ENCODE measurements at places on chromosomes 12 and 14.

DNA sequence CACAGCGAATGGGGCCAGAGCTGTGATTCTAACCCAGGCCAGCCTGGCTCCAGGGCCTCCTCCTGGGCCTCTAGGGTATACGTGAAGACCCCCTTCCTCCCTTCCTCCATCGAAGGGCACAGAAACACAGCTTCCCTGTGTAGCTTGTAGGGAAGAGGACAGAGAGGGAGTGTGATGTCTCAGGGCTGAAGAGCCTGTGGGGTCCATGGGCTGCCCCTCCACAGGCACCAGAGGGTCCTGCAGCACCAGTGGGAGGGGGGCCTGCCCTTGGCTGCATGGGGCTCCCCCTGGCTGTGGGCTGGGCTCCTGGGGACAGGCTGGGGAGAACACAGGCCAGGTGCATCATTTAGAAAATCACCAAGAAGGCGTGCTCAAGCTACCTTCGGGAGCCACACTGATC lies 178.5 kb downstream of the CALM1 start:
- no peak for DNase-seq

DNA sequence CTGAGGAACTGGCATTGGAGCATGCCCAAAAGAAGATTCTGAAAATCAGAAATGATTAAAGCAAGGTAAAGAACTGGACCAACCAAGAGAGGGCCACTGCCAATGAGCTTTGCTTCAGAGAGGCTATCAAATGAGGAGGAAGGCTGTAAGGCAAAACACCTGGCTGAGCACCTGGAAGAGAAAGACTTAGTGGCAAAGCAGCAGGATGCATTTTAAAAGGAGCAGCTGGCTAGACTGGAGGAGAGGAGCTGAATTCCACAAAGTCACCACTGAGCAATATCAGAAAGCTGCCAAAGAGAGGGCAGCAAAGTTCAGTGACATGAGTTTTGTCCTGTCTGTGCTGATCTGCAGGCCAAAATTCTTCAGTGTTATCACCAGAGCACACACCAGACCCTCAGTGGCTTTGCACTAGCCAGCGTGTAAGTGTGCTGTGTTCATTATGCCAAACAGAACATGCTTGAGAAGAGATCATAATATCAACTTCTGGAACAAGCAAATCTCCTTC lies 338.7 kb downstream of the TRHDE start:
- no peak for DNase-seq

- no peak for DNase-seq
These were observed 13.3 kb upstream of the OAS3 start for GRCh38 chr12:112924986-112925385.

DNA sequence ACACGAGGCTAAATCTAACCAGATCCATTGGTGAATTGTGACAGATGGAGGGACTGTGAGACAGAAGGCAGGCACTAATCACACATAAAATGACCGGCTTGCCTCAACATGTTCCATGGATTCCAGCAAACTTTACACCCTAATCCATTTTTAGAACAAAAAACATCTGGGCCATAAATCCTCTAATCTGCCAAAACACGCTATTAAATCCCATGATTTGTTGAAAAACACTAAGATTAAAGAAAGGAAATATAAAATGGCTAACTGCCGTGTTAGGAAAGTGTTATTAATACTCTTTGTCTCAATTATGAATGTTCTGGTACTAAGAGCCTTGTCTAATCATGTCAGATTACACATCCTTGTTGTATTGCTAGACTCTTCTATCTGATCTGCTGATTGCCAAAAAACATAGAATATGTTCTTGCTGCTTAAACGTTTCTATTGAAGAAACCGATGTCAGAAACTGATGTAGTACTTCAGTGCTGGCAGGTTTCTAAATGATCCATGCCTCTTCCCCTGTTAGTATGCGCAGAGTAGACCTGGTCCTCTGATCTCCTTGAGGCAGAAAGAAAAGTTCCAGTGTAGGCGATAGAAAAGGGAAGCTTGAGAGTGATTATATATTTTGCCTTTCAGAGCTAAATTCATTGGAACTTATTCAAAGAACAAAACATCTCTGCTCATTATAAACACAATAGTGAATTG lies 384.9 kb downstream of the SOX5 start:
- no peak for DNase-seq

DNA sequence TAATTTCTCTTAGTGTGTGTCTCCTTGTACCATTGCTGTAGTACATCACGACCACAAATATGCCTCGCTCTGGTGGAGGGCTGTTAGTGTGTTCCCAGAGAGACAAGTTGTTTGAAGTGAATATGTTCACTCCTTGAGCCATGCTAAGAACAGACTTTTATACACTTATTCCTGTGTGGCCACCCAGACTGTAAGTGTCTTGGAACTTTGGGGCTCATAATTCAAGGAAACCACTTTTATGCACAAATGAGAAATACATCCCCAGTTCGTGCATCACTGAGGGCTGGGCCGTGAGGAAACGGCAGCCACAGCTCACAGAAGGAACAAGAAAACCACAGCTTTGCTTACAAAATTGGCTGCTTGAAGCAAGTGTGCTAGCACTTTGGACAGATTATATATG lies 362.2 kb upstream of the DDHD1 start:
- DNase-seq, result no peak

DNA sequence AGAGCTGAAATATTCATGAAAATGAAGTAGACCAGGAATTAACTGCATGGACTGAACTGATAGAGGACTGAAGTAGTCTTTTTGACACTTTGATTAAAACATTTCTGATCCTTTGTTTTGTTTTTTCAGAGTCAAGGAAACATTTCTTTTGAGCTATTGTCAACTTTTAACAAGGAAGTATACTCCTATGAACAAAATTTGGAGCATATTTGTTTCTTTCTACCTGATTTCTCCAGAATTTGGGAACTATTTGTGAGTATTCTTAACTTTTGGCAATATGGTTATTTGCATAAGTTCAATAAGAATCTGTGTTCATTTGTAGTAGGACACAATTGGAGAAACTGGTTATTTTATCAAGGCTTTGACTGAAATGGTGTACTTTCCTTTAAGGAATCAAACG lies 71.3 kb upstream of the HECTD1 start:
- DNase-seq, result no peak

- DNase-seq, result no peak
These were observed 1318.9 kb downstream of the AACS start for GRCh38 chr12:126384026-126384564.

GRCh38 chr14:77638771-77639171 lies 22.3 kb upstream of the SPTLC2 start:
- no peak for DNase-seq

DNA sequence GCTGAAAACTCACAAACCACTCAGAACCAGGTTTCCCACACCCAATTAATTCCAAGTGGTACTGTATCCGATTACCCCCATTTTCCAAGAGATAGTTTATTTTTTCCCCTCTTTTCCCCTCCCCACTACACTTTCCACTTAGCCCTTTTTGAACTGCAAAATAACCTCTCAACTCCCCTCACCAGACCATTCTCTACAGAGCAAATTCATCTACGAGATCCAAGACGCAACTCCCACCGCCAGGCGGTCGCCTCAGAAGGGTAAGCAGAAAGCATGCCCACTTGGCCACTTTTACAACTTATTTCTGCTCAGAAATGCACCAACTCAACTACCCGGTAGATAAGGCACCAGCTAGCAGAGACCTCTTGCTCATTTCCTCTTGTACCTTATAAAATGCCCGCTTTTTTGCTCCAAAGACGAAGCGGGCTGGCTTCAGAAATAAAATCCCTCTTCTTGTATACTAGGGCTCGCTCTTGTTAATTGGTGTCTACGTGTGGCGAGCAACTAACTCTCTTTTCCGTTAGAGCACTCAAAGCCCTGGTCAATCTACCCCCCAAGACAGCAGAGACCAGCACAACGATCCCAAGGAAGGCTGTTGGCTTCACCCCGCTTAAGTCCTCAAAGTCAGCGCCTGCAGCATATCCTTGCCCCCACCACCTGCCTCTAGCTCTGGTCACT lies 910 bp upstream of the SRP54 start:
- DNase-seq, result no peak

GRCh38 chr12:93006471-93007208 lies 77.5 kb upstream of the EEA1 start:
- DNase-seq, result no peak

DNA sequence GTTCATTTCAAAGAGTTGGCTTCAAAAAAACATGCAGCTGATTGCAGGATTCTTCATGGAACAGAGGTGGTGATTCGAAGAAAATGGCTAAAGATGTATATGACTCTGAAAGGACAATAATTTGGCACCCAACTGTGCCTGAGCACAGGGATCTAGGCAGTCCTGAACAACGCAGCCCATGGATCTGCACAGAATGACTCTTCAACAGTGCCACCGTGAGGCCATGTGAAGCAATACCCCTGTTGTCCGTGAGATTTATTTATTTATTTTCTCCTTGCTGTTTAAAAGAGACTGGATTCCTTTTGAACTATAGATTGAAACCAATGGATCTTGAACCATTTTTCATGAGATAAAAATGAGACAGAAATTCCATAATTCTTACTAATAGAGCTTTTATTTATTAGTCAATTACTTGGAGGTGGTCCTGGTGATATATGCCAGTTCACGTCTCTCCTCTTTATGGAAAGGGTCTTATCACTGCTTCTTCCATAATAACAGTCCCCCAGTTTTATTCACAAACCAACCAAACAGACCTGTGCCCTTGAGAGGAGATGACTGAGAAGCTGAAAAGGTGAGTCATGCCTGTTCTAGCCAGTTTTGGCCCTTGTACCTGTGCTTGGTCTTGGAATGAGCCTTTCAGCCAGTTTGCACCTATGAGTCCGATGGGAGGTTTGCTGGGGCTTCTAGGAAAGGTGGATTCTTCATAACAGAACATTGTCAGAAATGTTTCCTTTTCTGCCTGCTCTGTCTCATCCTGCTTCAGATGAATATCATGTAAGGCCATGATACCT lies 1598.3 kb downstream of the AACS start:
- DNase-seq, result no peak

Measured in stimulated activated CD4-positive, alpha-beta T cell treated with anti-CD3 and anti-CD28 coated beads, TNF-alpha, amount 100 ng/mL, for 1 hour (primary cell).